HFFc6 (cell line): ENCODE measurements at places on chromosomes 5 and 9. TPM values are rescaled to one million over a fixed set of nuclear protein-coding genes. Genes with fewer than 3 reads are reported as not detected.

GRCh38 chr9:92661743-92662142 lies 8.2 kb downstream of the IPPK start:
- H3K27me3 ChIP-seq = no peaks in the 10 kb centered on the region
- no peak for DNase-seq
- peaks cover 11% of the 10 kb centered on the region; the same call in 1 of the 2 replicates for H3K36me3 ChIP-seq
- peaks cover 24% of the 10 kb centered on the region for H3K4me1 ChIP-seq

CTXN3 gene
- total RNA-seq = not detected in 3 replicates

DNA sequence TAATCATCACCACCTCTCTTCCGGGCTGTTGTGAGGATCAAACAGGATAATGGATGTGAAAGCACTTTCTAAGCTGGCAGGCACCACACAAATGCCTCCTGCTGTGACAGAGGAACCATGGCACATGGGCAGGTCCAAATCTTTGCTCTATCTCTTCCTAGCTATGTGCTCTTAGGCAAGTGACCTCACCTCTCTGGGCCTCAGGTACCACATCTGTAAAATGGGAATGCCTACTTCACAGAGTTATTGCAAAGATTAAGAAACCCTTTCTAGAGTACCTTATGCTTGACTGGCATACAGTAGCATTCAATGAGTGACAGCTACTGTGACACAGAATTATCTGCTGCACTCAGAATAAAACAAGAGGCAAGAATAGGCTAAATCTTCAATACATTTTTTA lies 51.6 kb downstream of the CDK5RAP2 start:
- no peak overlapping the region for H3K4me3 ChIP-seq
- peaks cover 46% of the 10 kb centered on the region for H3K36me3 ChIP-seq
- H3K27ac ChIP-seq = no peak overlapping the region
- H3K4me1 ChIP-seq = peaks cover 15% of the 10 kb centered on the region

- H3K27ac ChIP-seq = no peak overlapping the region
- H3K36me3 ChIP-seq = no peaks in the 10 kb centered on the region
- no peak overlapping the region for H3K4me3 ChIP-seq
- H3K27me3 ChIP-seq = no peaks in the 10 kb centered on the region
- no peaks in the 10 kb centered on the region for H3K4me1 ChIP-seq
These were observed 200.6 kb downstream of the ARL15 start for GRCh38 chr5:54109626-54110330.

GRPEL2 gene
- 17.7 to 18.0 TPM (median 18.0 TPM) in 3 replicates for total RNA-seq

PDE6A gene
- total RNA-seq = not detected in 3 replicates

DNA sequence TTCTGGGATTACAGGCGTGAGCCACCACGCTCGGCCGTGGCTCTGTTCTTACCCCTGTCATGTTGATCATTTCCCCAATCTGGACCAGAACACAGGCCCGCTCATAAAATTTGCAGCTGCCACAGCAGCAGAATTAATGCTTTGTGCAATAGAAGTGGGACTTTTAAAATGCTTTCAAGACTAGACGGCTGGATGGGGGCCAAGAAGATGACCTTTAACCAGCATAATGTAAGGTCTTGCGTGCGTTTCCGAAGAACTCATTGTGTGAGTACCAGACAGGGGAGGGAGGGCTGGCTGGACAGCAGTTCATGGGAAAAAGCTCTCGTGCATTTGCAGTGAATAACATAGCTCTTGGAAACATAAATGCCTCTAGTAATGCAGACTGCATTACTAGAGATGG lies 3.5 kb upstream of the WDR38 start:
- peaks cover 13% of the 10 kb centered on the region for H3K27me3 ChIP-seq
- peaks cover 14% of the 10 kb centered on the region for H3K4me1 ChIP-seq
- no peak overlapping the region for H3K4me3 ChIP-seq
- no peaks in the 10 kb centered on the region for H3K36me3 ChIP-seq
- peak; percentile 68 for DNase-seq
- H3K27ac ChIP-seq = no peak overlapping the region

DNA sequence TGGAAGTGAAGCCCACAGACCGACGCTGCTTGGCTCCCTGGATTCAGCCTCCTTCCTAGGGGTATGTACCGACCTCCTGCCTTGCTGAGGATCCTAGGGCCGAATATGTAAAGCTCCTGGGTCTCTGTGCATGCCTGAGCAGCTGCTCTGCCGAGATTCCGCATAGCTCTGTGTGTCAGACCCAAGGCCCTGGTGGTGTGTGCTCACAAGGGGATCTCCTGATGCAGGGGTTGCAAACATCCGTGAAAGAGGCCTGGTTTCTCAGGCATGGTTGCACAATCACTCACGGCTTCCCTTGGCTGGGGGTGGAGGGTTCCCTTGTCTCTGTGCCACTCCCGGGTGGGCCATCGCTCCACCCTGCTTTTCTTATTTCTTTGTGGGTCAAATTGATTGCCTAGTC lies 19.9 kb upstream of the SVEP1 start:
- DNase-seq = no peak
- H3K27me3 ChIP-seq = no peaks in the 10 kb centered on the region; the same call in 1 of the 2 replicates
- no peak overlapping the region for H3K27ac ChIP-seq
- H3K4me3 ChIP-seq = no peak overlapping the region
- H3K4me1 ChIP-seq = peaks cover 21% of the 10 kb centered on the region

LURAP1L gene
- total RNA-seq = 1.3 to 1.7 TPM (median 1.6 TPM) in 3 replicates

NDUFB6 gene
- total RNA-seq = 69.7 to 73.0 TPM (median 70.5 TPM) in 3 replicates

SPINK13 gene
- total RNA-seq = not detected in 3 replicates

EGFLAM gene
- total RNA-seq = 0.57 and 5.8 TPM in 2 replicates

DNA sequence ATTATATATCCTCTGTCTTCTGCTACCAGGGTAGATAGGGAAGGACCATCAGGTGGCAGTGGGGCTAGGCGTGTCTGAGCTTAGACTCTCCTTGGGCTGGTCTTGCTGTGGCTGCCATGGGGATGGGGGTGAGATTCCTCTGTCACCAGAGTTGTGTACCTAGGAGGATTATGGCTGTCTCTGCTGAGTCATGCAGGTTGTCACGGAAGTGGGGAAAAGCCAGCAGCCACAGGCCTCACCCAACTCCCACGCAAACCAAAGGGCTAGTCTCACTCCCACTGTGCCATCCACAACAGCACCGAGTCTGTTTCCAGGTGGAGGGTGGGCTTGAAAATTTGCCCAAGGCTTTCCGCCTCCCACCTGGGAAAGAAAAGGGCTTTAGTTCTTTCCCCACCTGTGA lies 476.1 kb downstream of the CYLC2 start:
- H3K27ac ChIP-seq = no peak overlapping the region
- no peak for DNase-seq
- H3K4me1 ChIP-seq = no peaks in the 10 kb centered on the region
- no peaks in the 10 kb centered on the region; the same call in 1 of the 2 replicates for H3K27me3 ChIP-seq
- H3K36me3 ChIP-seq = no peaks in the 10 kb centered on the region
- H3K4me3 ChIP-seq = no peak overlapping the region

GRCh38 chr9:33374634-33375237 lies 27.6 kb downstream of the AQP7 start:
- H3K4me3 ChIP-seq = peak overlapping the region; percentile 61
- H3K36me3 ChIP-seq = no peaks in the 10 kb centered on the region
- H3K27ac ChIP-seq = peak overlapping the region; percentile 62
- peaks cover 18% of the 10 kb centered on the region for H3K4me1 ChIP-seq

GRCh38 chr5:68454766-68455165 lies 239.2 kb downstream of the PIK3R1 start:
- DNase-seq = peak; percentile 26
- H3K27me3 ChIP-seq = no peaks in the 10 kb centered on the region
- H3K4me1 ChIP-seq = peaks cover 89% of the 10 kb centered on the region
- H3K27ac ChIP-seq = peak overlapping the region; percentile 74
- H3K36me3 ChIP-seq = no peaks in the 10 kb centered on the region; the same call in 1 of the 2 replicates

COMMD10 gene
- 19.6 to 23.4 TPM (median 20.2 TPM) in 3 replicates for total RNA-seq

DNA sequence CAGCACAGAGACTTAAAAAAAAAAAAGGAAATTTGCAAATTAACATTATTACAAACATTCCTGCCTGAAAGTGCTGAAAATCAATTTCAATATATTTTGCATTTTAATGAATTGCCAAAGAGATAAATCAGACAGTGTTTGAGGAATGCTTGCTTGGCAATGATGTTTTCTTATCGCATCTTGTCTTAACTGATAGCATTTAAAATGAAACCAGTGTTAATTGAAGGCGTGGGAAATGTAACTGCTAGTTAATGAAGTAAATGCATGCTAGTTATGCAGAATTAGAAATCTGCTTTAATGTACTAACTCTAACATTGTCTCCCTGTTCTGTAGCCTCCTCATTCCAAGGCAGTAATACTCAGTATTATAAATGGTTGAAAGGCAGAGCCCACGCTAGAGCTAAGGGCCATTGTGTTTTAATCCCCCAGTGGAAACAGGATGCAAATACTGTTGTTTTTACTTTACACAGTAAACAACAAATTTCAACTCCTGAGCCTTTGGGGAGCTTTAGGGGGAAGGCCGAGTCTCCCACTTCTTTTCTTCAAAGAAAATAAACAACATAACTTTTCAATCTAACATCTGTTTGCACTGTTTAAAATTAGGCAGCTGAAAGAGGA lies 586.9 kb downstream of the TLE4 start:
- no peak for DNase-seq
- H3K4me1 ChIP-seq = peaks cover 20% of the 10 kb centered on the region
- peaks cover 4% of the 10 kb centered on the region for H3K27me3 ChIP-seq
- H3K4me3 ChIP-seq = peak overlapping the region; percentile 33; the same call in 1 of the 2 replicates

GRCh38 chr5:130805648-130806047 lies 359.4 kb downstream of the HINT1 start:
- no peak overlapping the region for H3K27ac ChIP-seq
- H3K27me3 ChIP-seq = no peaks in the 10 kb centered on the region; the same call in none of the 2 replicates
- no peak overlapping the region for H3K4me3 ChIP-seq
- no peaks in the 10 kb centered on the region for H3K4me1 ChIP-seq
- H3K36me3 ChIP-seq = peaks cover 4% of the 10 kb centered on the region; the same call in 1 of the 2 replicates

ZDHHC11B gene
- 0.19 to 0.24 TPM in 2 of 3 replicates, not detected in the other for total RNA-seq

PCSK1 gene
- not detected in 3 replicates for total RNA-seq

DND1 gene
- total RNA-seq = 0.37 to 0.59 TPM (median 0.53 TPM) in 3 replicates

C8G gene
- 0.71 TPM in 1 of 2 replicates, not detected in the other for total RNA-seq

CDH9 gene
- not detected in 3 replicates for total RNA-seq

- peaks cover 51% of the 10 kb centered on the region for H3K4me1 ChIP-seq
- H3K27ac ChIP-seq = no peak overlapping the region; the same call in 1 of the 2 replicates
- DNase-seq = peak; percentile 46
- H3K36me3 ChIP-seq = no peaks in the 10 kb centered on the region
- no peak overlapping the region; the same call in 1 of the 2 replicates for H3K4me3 ChIP-seq
These were observed 186.9 kb upstream of the TRIM32 start for GRCh38 chr9:116499986-116500871.

DNA sequence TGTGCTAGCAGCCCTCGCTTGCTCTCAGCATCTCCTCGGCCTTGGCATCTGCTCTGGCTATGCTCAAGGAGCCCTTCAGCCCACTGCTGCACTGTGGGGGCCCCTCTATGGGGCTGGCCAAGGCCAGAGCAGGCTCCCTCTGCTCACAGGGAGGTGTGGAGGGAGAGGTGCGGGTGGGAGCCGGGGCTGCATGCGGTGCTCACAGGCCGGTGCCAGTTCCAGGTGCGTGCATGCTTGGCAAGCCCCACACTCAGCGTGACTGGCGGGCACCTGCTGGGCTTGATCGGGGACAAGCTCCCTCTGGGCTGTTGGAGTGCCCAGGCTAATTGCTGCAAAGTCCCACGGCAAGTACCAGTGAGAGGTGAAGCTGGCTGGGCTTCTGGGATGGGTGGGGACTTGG lies 170.5 kb downstream of the TRIM36 start:
- no peaks in the 10 kb centered on the region for H3K4me1 ChIP-seq
- H3K4me3 ChIP-seq = no peak overlapping the region
- no peak overlapping the region for H3K27ac ChIP-seq
- H3K36me3 ChIP-seq = no peaks in the 10 kb centered on the region; the same call in 1 of the 2 replicates
- DNase-seq = no peak

G3BP1 gene
- total RNA-seq = 245 to 276 TPM (median 252 TPM) in 3 replicates

EPB41L4B gene
- 0.05 to 0.29 TPM in 2 of 3 replicates, not detected in the other for total RNA-seq

AK8 gene
- 0.24 TPM in 1 of 3 replicates, not detected in the others for total RNA-seq

GRCh38 chr9:108743416-108743815 lies 112.4 kb downstream of the ACTL7B start:
- no peak overlapping the region for H3K27ac ChIP-seq
- no peaks in the 10 kb centered on the region; the same call in 1 of the 2 replicates for H3K27me3 ChIP-seq
- no peak overlapping the region for H3K4me3 ChIP-seq

GRCh38 chr5:146515473-146516150 lies 378 bp downstream of the GPR151 start:
- no peaks in the 10 kb centered on the region; the same call in 1 of the 2 replicates for H3K4me1 ChIP-seq
- no peak for DNase-seq
- H3K36me3 ChIP-seq = peaks cover 4% of the 10 kb centered on the region
- no peak overlapping the region for H3K4me3 ChIP-seq
- H3K27me3 ChIP-seq = no peaks in the 10 kb centered on the region; the same call in 1 of the 2 replicates

BTNL8 gene
- total RNA-seq = not detected in 3 replicates

CCDC152 gene
- total RNA-seq = 0.57 and 5.8 TPM in 2 replicates

GRCh38 chr9:96109680-96110351 lies 192.2 kb downstream of the HSD17B3 start:
- H3K27me3 ChIP-seq = peaks cover 16% of the 10 kb centered on the region
- no peak overlapping the region for H3K4me3 ChIP-seq
- DNase-seq = no peak
- H3K27ac ChIP-seq = no peak overlapping the region
- H3K4me1 ChIP-seq = no peaks in the 10 kb centered on the region

GRCh38 chr5:146794326-146795029 lies 84.1 kb downstream of the PPP2R2B start:
- H3K36me3 ChIP-seq = no peaks in the 10 kb centered on the region
- H3K4me1 ChIP-seq = no peaks in the 10 kb centered on the region
- H3K4me3 ChIP-seq = no peak overlapping the region
- no peak overlapping the region for H3K27ac ChIP-seq

PDGFRB gene
- 144 to 185 TPM (median 176 TPM) in 3 replicates for total RNA-seq

DNA sequence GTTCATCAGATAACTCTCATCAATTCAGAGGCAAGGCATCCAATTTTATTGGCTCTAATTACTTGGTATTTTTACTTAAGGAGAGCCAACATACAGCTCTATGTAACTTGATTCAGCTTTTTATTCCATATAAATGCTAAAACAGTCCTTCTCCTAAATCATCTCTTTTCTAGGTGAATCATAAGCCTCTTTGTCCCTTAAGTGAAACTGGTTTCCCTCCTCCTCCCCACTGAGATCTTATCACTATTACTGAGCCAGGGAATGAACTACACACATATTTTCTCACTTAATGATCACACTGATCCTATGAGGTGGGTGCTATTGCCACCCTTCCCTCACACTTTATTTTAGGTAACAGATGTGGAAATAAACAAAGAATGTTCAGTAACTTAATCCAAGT lies 1143.8 kb downstream of the MAT2B start:
- no peak overlapping the region for H3K4me3 ChIP-seq
- no peak for DNase-seq
- H3K27ac ChIP-seq = no peak overlapping the region
- H3K36me3 ChIP-seq = no peaks in the 10 kb centered on the region
- H3K4me1 ChIP-seq = no peaks in the 10 kb centered on the region
- no peaks in the 10 kb centered on the region for H3K27me3 ChIP-seq

ANKRD31 gene
- not detected in 2 replicates for total RNA-seq
